HAP-1 (cell line): ENCODE measurements at places on chromosomes 16 and 17.

- peak; percentile 37 for DNase-seq
Measured at GRCh38 chr16:11308493-11309283, 27.6 kb upstream of the PRM1 start.

DNA sequence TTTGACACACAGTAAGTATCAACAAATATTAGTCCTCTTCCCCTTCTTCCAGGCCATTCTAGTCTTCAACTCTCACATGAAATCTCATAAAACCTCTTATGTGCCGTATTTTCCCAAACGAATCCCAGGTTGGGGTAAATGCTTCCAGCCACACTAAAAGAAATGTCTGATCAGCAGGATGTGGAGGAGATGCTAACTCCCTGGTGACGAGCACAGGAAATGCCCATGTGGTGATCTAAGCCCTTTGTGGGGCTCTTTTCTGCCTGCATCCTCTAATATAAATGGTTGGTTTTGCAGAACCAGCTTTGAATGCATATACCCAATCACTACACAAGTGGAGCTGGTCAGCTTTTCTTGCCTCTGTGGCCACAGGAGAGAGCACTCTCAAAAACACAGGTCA lies 498.2 kb upstream of the ERCC4 start:
- no peak for DNase-seq

DNA sequence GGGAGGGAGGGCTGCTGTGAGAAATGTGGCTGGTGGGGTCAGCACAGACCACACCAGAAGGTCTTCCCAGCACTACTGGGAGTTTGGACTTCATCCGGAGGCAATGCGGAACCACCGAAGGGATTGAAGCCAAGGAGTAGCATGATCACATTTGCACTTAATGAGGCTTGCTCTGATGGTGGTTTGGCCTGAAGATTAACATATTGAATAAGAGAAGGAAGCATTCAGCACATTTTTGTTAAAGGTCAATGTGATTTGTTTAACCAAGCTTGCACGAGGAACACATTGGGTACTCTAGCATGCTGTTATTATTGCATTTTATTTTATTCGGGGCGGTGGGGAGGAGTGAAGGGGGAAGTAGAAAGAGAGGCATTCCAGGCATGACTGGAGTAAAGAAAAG lies 378.6 kb downstream of the UTP18 start:
- DNase-seq: no peak

DNA sequence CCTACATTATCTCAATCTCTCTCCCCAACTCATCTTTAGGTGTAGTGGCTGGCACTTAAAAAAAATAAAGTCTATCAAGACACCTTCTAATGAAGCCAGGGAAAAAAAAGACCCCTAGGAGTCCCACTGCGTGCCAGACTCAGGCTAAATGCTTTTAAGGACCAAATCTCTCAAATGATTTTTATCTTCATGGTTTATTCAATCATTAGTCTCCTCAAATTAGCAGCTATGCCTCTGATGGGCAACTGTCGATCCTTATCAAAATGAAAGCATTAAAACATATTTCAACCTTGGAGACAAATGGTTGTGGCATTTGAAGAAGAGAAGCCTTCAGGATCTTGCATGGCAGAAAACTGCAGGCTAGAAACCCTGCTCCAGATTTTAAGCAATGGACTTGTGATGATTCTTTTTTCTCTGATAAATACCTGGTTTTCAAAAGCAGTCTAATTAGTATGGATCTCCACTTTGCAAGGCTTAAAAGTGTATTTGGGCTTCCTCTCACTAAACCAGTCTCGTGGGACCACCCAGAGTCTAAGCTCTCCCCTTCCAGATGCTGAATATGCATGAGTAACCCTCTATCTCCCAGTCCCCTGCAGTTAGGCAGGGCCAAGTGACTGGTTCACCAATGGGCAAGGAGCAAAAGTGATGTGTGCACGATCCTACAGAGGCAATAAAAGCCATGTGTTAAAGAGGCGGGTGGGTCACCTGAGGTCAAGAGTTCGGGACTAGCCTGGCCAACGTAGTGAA lies 14.9 kb downstream of the ITPRIPL2 start:
- DNase-seq: no peak

GRCh38 chr16:1474082-1474795 lies 589 bp downstream of the CLCN7 start:
- no peak for DNase-seq

GRCh38 chr17:78111727-78112517 lies 16.6 kb downstream of the TMC6 start:
- DNase-seq: no peak

DNA sequence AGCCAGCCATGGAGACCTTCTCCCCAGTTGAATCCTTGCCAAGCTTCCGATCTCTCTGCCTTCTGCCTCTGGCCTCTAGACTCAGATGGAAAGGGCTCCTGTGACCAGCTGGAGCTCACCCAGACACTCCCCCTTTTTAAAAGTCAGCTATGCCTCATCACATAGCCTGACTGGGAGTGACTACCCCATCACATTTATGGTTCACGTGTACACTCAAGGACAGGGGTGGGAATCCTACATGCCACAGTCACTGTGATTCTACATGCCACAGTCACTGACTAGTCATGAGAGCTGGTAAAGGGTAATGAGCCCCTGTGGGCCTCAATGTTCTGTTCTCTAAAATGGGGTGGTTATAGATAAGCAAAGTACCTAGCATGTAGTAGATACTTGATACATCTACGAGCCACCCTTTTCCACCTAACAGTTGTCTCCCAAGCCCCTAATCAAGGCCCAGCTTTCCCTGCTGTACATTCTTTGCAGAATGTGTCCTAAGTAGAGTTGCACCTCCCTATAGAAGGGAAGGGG lies 85.1 kb downstream of the RGS9 start:
- DNase-seq: no peak

DNA sequence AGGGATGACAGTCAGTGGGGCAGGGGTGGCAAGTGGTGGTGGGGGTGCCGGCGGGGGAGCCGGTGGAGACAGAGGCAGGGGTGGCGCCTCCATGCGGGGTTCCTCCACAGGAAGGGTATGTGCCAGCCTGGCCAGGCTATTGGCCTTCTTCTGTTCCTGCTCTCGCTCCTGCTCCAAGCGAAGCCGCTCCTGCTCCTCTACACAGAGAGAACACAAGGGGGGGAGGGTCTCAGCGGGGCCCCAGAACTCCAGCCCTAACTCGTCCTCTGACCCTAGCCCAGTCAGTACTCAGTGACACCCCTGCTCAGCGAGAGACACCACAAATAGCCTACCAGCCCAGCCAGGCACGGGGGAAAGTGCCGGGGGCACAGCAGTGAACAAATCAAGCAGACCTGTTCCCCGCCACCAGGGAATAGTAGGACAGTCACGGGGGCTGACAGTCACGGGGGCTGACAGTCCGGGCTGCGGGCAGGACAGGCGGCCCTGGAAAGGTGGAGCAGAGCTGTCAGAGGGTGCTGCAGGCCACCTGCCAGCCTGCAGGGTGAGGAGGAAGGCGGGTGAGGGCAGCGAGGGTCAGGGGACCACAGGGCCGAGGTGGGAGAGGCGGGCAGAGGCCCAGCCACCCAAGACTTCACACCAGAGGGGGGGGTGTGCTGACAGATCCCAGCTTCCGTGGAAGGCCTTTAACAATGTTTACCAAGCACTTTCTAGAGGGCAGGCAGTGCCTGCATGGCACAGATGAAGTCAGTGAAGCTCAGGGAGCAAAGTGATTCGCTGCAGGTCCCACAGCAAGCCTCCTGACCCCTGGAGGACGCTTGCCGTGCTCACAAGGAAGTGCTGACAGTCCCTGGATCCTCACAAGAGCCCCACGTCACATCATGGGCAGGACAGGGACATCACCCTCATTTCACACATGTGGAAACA lies 5.3 kb downstream of the MNT start:
- DNase-seq: no peak

- DNase-seq: no peak
Measured at GRCh38 chr17:27628376-27628775, 2.6 kb upstream of the LGALS9 start.

DNA sequence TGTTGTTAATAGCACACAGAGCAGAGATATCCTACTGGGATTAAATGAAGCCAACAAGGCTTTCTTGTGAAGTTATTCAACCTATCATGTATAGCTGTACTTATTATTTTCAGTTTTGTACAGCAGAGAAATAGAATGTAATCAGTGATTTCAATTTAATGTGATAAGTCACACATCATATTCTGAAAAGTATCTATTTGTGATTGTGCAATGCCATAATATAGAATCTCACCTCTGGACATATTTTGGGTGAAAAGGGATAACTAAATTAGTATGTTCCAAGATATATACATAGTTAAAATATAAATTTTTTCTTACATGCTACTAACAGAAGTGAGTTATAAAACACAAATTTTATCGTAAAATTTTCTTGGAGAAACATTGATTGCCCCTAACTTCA lies 544.3 kb upstream of the KIF2B start:
- DNase-seq: no peak

- DNase-seq: no peak
Measured at GRCh38 chr17:28693869-28694268, 17.8 kb downstream of the PROCA1 start.

GRCh38 chr16:15857724-15858560 lies 1.1 kb upstream of the MYH11 start:
- DNase-seq: no peak
